ENCODE measurements at places on chromosomes 16 and 17.

GRCh38 chr17:47311420-47311819 is 12.3 kb upstream of the EFCAB13 start:
- DNase-seq = no peak

DNA sequence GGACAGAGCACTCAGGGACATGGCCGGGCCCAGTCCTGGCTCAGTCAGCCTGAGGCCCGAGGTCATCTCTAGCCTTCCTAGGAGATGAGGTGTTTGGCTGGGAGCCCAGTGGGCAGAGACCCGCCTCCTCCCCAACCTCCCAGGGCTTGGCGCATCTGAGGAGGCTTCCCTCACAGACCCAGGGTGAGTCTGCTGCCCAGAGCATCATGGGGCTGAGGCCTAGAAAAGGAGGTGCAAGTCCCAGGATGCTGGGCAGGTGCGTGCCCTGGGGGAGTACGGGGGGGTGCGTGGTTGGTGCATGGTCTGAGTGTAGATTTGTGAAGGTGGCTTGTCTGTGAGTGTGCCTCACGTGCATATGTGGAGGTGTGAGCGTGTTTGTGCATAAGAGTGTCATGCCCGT is 4.7 kb downstream of the PDE6G start:
- DNase-seq = no peak

GRCh38 chr16:56970934-56971767 is 9.4 kb downstream of the CETP start:
- DNase-seq = no peak

- no peak for DNase-seq
Measured at GRCh38 chr17:27343977-27344607, 50.2 kb downstream of the WSB1 start.

- no peak for DNase-seq
Measured at GRCh38 chr16:75922250-75922649, 196.0 kb upstream of the CPHXL start.

DNA sequence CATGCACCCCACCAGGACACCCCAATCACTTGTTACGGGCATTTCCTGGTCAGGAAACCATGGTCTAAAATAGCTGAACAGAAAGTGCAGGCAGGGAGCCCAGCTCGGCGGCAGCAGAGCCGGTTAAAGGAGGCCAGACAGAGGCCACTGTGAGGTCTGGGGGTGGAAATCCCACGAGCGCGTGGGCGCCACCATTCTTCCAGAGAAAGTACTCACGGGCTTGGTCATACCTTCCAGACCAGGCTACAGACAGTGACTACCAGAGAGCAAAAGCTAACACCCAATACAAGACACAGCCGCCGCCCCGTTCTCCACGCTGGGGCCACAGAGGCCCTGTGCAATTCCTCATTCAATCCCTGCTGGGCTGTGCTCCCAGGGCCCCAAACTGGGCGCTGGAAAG is 11.9 kb downstream of the CEP131 start:
- DNase-seq = no peak

DNA sequence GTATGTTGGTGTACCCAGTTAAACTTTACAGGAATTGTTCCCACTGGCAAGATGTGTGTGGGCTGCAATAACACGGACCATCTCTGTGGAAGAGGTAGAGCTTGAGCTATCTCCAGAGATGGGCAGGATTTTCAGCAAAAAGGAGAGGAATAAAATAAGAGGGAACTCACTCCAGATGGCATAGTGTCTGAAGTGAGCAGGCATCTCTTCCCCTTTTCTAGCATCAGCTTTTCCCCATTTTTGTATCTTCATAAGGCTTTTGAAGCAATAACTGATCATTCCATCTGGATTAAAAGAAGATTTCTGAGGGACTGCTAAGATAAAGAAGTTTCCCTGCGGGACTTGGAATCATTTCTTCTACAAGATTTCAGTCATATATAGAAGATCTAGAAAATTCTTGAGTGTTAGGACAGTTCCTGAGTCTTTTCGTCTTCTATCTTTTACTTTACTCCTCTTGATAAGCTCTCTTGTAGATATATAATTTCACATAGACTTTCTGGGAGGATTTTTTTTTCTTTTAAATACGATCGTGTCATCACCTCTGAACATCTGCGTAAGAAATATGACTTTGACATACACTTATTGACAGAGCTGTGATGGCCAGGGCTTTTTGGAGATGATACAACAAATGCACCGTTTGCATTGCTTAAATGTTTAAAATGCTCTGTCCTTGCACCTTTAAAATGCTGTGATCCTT is 2.1 kb downstream of the CPD start:
- no peak for DNase-seq

GRCh38 chr16:57536306-57537193 is at the start of gene CCDC102A:
CCDC102A (minus strand) TSS chr16:57536571; CDS start chr16:57529177, 7,394 bp downstream.
- DNase-seq = peak; percentile 45

- DNase-seq = no peak
Measured at GRCh38 chr16:1367486-1368174, 15.9 kb downstream of the GNPTG start.
